RPMI7951 (cell line): ENCODE measurements at places on chromosomes 3 and 15.

DNA sequence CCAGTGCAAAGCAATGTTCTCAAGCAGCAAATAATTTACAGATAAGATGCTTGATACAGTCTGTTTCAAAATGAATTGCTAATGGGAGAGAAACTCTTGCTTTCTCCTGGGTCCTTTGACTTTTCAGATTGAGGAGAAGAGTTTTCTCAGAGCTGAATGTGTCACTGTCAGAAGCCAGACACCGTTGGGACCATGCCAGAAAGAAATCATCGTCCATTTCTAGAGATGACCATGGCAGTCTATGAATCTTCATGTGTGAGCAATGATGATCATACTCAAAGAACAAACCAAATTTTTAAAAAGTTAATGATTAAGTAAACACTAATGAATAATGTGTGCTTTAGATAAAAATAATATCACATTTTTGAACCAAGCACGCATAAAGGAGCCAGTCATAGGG lies 77.6 kb downstream of the ZNF385D start:
- DNase-seq, result no peak

DNA sequence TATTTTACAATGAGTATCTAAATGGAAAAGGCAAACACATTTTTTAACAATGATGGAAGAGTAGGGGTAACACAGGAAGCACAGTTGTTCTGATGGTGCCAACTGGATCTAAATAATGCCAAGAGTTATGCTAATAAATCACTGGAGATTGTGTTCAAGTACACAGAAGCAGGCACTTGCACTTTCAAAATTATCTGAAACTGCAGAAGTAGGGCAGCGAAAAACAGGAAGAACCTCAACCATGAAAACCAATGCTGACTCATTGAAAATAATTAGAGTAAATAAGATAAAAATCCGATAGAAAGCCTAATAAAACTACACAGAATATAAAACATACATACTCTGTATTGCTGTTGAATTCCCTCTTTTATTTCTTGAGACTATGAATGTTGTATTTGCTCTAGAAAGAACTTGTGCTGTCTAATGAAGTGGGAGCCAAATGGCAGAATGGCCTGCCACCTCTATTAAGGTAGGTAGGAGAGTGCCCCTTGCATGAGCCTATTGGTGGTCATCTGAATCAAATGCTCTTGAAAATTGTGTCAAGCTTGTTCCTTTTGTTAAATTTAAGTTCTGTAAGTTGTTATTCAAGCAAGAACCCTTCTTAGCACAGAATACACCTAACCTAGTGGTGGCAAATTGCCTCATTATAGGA lies 93.7 kb downstream of the ABI3BP start:
- DNase-seq, result no peak

DNA sequence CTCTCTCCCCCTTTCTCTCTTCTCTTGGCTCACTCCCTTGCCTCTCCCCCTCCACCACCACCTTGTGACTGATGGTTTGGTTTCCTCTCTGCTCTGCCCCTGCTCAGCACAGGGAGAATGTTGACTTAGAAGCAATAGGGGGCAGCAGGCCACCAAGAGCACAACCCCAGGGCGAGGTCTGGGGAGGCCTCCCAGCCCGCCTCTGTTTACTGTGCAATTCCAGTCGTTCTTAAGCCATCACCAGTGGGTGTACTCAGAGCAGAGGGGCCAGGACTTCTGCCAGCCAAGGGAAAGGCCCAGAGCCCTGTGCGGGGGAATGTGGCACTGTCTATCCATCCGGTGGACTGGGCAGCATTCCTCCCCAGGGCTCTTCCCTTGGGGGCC lies 5.7 kb upstream of the APEH start:
- DNase-seq, result no peak

DNA sequence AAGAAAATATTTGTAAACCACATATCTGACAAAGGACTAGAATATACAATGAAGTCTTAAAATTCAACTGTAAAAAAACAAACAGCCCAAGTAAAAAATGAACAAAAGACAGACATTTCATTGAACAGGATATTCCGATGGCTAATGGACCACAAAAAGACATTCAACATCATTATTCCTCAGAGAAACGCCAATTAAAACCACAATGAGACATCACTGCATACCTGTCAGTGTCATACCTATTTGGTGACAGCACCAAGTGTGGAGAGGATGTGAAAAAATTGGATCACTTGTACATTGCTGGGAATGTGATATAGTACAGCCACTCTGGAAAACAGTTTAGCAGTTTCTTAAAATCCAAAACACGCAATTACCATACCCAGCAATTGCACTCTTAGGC lies 29.9 kb upstream of the TJP1 start:
- no peak for DNase-seq

- peak; percentile 49 for DNase-seq
These were observed 89.7 kb downstream of the LIPC start for GRCh38 chr15:58521293-58521991.

DNA sequence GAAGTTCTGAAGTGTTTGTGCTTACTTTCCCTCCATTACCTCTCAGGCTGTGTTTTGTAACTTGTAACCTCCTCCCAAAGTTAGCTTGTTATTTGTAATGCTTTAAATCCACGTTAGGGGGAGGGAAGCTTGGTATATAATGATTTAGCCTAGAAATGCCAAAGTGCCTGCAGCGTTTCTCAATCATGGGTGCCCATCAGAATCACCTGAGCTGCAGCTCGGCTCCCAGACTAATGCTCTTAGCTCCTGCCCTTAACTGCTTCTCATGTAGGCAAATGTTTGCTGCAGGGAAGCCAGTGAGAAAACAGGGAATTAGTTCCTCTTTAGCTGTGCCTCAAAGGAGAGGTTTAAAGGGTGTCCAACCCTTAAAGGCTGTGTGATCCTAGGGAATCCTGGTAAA lies 219.2 kb upstream of the NAALADL2 start:
- DNase-seq, result no peak

- DNase-seq, result no peak
These were observed 57.2 kb upstream of the USP3 start for GRCh38 chr15:63447017-63447676.
